ENCODE measurements at places on chromosomes 5 and 9. TPM values are rescaled to one million over a fixed set of nuclear protein-coding genes. Genes with fewer than 3 reads are reported as not detected.
A peak's percentile ranks its signal among the peaks of the same experiment; 100 is the strongest.

- H3K27ac ChIP-seq = no peak overlapping the region
- DNase-seq = no peak
- H3K4me3 ChIP-seq = no peak overlapping the region
Observed at GRCh38 chr5:78002690-78003089, 226.6 kb upstream of the TBCA start.

The CER1 gene
- total RNA-seq = not detected

DNA sequence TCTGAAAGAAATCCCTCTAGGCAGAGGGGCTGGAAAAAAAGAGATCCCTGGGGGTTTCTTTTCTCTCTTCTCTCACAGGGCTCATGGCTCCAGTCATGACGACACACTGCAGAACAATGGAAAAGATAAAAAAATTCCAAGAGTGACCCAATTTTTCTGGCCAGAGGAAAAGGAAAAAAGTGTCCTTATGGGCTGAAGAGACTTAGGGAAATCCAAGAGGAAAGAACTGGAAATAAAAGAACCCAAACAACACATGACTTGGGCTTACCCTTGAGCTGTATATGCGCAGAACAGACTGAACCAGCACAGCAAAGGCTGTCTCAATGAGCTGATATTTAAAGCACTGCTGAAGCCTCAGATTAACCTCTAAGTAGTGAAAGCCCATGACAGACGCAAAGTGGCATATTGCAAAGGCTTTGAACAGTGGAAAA, 102.4 kb downstream of the SMIM23 start:
- H3K4me1 ChIP-seq = peaks cover 12% of the 10 kb centered on the region
- no peak for DNase-seq
- no peak overlapping the region for H3K4me3 ChIP-seq
- no peaks in the 10 kb centered on the region for H3K27me3 ChIP-seq

The CDK5RAP2 gene
- total RNA-seq = 48.7 TPM

- H3K4me1 ChIP-seq = no peaks in the 10 kb centered on the region
- no peak for DNase-seq
- H3K36me3 ChIP-seq = no peaks in the 10 kb centered on the region
Observed at GRCh38 chr5:178486239-178486641, 104.0 kb downstream of the COL23A1 start.

The HSPB3 gene
- total RNA-seq = not detected

DNA sequence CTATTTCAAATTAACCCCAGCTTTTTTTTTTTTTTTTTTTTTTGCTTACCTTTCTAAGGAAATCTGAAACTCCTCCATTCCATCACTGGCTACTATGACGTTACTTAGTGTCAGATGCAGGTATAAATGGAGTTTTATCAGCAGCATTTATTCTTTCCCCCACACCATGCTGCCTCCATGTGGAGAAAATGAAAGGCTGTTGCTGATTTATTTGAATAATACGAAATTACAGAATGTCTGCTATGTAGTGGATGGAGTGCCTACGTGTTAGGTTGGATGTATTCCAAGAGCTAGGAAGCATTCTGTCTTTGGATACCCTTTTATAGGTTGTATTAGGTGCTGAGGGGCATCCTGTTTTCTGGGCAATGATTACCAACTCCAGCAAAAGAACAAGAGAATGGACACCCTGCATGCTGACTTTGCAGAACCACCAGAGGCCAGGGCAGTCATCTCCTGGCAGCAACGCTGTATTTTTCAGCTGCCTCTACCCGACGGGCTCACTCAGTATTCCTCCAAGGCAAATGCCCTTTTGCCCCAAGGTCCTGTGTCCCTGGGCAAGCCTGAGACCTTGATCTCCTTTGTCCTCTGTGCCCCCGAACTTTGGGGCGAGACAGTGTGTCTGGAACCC, 199.5 kb downstream of the ALDH1A1 start:
- H3K27ac ChIP-seq = no peak overlapping the region
- H3K4me3 ChIP-seq = no peak overlapping the region
- no peaks in the 10 kb centered on the region for H3K4me1 ChIP-seq
- H3K27me3 ChIP-seq = peaks cover 40% of the 10 kb centered on the region

DNA sequence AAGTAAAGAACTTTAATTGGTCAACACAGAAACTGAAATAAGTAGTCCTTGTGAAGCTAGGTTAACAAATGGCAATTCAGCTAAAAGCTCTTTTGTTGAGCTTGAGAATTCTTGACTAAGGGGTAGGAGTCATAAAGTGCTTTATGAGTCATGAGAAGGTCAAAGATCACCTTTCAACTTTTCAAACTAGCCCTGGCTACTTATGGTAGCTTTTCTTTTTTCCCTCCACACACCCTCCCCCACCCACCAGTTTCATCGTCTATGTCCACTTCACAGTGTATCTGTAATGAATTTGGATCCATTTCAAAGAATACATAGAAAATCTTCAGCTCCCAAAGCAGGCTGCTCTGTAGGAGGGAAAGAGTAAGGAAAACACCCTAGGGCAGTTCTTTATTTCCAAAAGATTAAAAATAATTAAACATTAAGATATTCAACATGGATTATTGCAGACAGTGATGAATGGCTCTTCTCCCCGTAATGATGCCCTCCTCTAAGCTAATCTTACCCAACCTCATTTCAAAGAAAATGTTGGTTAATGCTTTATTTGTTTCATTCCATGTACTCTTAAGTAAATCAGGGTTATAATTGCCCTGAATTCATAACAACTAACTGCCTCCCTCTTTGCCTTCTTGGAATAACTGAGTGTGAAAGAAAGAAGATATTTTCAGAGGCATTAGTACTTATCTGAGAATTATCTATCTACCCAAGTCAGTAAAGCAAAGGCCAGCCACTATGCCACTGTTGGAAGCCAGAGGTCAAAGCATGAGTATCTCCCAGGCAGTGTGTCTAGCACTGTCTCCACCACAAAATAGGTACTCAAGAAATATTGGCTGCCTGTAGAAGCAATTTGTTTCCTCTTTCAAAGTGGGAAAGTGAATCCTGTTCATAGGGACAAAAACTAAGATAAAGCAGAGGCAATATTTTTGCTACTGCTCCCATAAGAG, 290.6 kb downstream of the PIK3R1 start:
- peak overlapping the region; percentile 39 for H3K27ac ChIP-seq
- peaks cover 22% of the 10 kb centered on the region for H3K4me1 ChIP-seq
- DNase-seq = no peak
- H3K4me3 ChIP-seq = no peak overlapping the region

- H3K27ac ChIP-seq = peak overlapping the region; percentile 91
- H3K27me3 ChIP-seq = no peaks in the 10 kb centered on the region
- no peaks in the 10 kb centered on the region for H3K36me3 ChIP-seq
- peaks cover 20% of the 10 kb centered on the region for H3K4me1 ChIP-seq
- H3K4me3 ChIP-seq = peak overlapping the region; percentile 94
Observed at GRCh38 chr9:120579139-120580050, 572 bp downstream of the CDK5RAP2 start.

- H3K27ac ChIP-seq = peak overlapping the region; percentile 72
- H3K36me3 ChIP-seq = peaks cover 15% of the 10 kb centered on the region
- no peak overlapping the region for H3K4me3 ChIP-seq
Observed at GRCh38 chr9:136902259-136902821, 16.0 kb downstream of the TRAF2 start.

GRCh38 chr5:143569722-143570567, 166.5 kb upstream of the NR3C1 start:
- no peaks in the 10 kb centered on the region for H3K4me1 ChIP-seq

- no peak overlapping the region for H3K27ac ChIP-seq
- peaks cover 19% of the 10 kb centered on the region for H3K27me3 ChIP-seq
- no peaks in the 10 kb centered on the region for H3K4me1 ChIP-seq
- no peak overlapping the region for H3K4me3 ChIP-seq
Observed at GRCh38 chr5:122523776-122524175, 211.7 kb downstream of the SNCAIP start.

DNA sequence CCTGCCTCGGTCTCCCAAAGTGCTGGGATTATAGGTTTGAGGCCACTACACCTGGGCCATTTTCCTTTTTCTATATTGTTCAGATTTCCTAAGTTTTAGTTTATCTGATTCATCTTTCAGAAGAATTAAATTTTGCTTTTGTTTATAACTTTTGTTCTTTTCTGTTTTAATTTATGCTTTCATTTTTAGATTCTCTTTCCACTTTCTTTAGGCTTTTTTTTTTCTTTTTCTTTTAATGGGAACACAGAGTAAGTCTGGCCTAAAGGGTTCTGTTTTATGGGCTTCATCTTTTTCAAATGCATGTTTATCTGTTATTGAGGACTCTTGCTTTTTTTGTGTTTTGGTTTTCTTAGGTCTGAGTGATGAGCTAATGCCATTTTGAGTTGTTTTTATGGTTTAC, 42.1 kb downstream of the SNX30 start:
- DNase-seq = no peak
- peaks cover 12% of the 10 kb centered on the region for H3K4me1 ChIP-seq
- no peak overlapping the region for H3K4me3 ChIP-seq
- no peaks in the 10 kb centered on the region for H3K36me3 ChIP-seq
- H3K27me3 ChIP-seq = no peaks in the 10 kb centered on the region

- no peaks in the 10 kb centered on the region for H3K36me3 ChIP-seq
- no peaks in the 10 kb centered on the region for H3K27me3 ChIP-seq
- no peak for DNase-seq
- no peak overlapping the region for H3K27ac ChIP-seq
- H3K4me1 ChIP-seq = peaks cover 25% of the 10 kb centered on the region
Observed at GRCh38 chr5:176644878-176645670, 2.2 kb upstream of the TSPAN17 start.

DNA sequence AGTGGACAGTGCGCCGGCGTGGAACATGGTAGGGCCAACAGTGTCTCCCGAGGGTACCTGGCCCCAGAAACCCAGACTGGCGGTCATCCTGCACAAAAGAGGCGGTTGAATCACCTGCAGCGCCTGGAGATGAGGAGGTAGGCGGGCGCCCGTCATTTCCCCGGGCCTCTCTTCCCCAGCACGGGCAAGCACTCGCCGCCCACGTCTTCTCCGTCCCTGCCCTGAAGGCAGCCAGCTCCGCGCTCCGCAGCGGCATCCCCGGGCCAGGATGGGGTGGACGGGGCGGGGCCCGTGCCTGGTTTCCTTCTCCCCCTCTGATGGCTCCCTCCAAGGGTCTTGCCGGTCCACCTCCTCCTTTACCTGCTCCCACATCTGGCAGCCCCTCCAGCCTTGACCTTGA, 27.1 kb upstream of the N4BP3 start:
- no peaks in the 10 kb centered on the region for H3K36me3 ChIP-seq
- peaks cover 1% of the 10 kb centered on the region for H3K4me1 ChIP-seq
- peaks cover 8% of the 10 kb centered on the region for H3K27me3 ChIP-seq
- DNase-seq = no peak

DNA sequence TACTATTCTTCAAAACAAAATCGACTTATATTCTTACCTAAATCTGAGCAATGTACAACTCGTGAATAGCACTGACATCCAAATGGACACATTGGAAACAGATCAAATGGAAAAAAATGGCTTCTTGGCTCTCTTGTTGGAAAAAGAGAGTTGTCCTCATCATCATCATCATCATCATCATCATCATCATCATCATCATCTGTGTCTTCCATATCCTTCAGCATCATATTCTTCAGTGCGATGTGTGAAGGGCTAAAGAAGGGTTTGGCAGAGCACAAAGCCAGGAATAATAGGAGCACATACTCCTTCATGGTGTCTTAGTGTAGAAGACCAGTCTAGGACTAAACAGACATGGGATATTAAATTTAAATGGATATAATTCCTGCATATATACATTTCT, 7.7 kb downstream of the ASPN start:
- no peak for DNase-seq
- H3K4me1 ChIP-seq = peaks cover 17% of the 10 kb centered on the region
- H3K36me3 ChIP-seq = peaks cover 22% of the 10 kb centered on the region
- H3K4me3 ChIP-seq = no peak overlapping the region

GRCh38 chr5:154743812-154744211, 11.4 kb upstream of the LARP1 start:
- H3K27ac ChIP-seq = no peak overlapping the region
- H3K36me3 ChIP-seq = no peaks in the 10 kb centered on the region
- H3K4me1 ChIP-seq = peaks cover 1% of the 10 kb centered on the region
- DNase-seq = no peak

The ADAMTS2 gene
- total RNA-seq = 12.2 TPM

The IL5 gene
- total RNA-seq = not detected

GRCh38 chr5:130923543-130924124, 241.4 kb downstream of the HINT1 start:
- H3K4me3 ChIP-seq = no peak overlapping the region
- H3K36me3 ChIP-seq = no peaks in the 10 kb centered on the region
- no peak overlapping the region for H3K27ac ChIP-seq
- H3K27me3 ChIP-seq = peaks cover 26% of the 10 kb centered on the region

The FREM1 gene
- 2.2 TPM for total RNA-seq

DNA sequence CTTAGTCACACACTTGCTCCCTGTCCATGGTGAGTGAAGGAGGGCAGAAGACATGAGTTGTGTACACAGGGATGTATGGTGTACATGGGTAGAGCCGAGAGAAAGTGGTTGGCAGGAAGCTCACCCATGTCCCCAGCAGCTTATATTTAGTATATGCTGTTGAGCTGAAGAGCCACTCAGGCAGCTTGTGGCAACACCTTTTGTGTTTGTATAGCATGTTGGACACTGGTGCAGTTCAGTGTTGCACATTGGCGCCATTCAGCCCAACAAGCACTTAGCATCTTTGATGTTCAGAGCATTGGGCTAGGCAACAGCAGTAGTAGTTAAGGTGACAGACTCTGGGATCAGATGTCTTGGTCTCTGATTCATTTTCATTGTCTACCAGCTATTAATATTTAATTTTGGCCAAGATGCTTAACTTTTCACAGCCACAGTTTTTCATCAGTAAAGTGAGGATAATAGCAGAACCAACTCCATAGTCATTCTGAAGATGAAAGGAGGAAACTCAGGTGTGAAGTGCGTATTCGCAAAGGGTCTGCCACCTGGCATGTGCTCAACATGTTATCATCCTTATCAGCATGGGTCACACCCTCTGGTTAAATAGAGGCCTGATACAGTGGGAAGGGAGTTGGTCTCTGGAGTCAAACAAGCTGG, 184.8 kb downstream of the NR3C1 start:
- H3K27ac ChIP-seq = no peak overlapping the region
- no peak overlapping the region for H3K4me3 ChIP-seq
- H3K4me1 ChIP-seq = peaks cover 9% of the 10 kb centered on the region
- no peaks in the 10 kb centered on the region for H3K27me3 ChIP-seq

The GRM6 gene
- not detected for total RNA-seq

GRCh38 chr5:178993955-178994579, 1.1 kb downstream of the GRM6 start:
- H3K27me3 ChIP-seq = peaks cover 3% of the 10 kb centered on the region
- H3K36me3 ChIP-seq = no peaks in the 10 kb centered on the region

All from osteocyte (in vitro differentiated cells).